Fibroblast of upper back skin (primary cell): ENCODE measurements at places on chromosomes 1 and 21.

DNA sequence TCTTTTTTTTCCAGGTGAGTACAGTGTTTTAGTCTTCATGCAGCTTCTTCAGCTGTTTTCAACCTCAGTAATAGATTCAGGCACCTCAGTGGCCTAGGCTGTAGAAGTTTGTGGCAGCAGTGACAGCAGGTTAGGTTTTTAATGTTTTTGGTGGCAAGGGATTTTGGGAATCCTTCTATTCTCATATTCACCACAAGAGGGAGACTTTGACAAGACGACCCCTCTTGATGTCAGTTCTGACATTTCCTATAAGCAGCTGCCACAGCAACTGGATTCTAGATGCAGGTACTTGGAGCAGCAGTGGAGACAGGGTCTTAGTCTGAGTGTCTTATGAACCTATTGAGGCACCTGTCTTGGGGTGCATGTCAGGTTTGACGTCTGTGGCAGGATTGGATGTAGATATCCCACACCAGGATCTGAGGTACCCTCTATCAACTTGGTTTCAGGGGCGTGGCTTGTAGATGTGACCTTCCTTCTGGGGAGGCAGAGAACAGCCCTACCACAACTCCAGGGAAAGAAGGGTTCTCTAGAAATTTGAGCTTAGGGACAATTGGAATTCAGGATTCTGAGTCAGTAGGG, 1104.2 kb upstream of the TMPRSS15 start:
- no peak for DNase-seq

DNA sequence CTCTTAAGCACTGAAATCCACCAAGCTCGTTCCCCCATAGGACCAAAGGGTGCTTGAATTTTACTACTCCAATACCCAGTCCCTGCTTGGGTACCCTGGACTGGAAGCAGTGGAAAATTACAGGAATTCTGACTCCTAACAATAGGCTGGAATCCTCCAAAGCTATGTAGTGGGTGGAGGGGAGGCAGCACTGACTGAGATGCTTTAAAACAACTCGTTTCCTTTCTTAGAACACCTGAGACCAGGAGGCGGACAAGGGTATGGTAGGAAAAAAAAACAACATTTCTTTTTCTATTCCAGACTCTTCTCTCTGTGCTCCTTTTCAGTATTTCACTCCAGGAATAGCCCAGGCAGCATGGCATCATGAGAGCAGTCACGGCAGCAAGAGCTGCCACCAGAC, 2.3 kb downstream of the PEF1 start:
- DNase-seq = no peak

DNA sequence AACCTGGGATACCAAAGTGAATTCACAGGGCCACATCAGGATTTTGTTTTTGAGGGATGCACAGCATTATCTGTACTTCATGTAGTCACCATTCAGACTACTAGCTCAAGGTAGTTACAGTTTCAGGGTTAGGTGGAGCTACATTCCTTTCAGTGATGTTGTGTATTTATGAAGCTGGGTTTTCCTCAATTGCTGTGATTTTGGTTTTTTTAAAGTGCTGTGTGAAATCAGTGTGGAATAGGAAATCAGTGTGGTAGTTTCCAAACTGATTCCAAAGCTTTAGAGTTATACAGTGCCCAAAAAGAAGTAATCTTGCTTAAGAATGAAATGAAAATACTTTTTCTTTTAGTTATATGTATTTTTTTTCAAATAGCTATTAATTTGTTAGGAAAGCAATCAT, 95.8 kb downstream of the PKN2 start:
- no peak for DNase-seq

DNA sequence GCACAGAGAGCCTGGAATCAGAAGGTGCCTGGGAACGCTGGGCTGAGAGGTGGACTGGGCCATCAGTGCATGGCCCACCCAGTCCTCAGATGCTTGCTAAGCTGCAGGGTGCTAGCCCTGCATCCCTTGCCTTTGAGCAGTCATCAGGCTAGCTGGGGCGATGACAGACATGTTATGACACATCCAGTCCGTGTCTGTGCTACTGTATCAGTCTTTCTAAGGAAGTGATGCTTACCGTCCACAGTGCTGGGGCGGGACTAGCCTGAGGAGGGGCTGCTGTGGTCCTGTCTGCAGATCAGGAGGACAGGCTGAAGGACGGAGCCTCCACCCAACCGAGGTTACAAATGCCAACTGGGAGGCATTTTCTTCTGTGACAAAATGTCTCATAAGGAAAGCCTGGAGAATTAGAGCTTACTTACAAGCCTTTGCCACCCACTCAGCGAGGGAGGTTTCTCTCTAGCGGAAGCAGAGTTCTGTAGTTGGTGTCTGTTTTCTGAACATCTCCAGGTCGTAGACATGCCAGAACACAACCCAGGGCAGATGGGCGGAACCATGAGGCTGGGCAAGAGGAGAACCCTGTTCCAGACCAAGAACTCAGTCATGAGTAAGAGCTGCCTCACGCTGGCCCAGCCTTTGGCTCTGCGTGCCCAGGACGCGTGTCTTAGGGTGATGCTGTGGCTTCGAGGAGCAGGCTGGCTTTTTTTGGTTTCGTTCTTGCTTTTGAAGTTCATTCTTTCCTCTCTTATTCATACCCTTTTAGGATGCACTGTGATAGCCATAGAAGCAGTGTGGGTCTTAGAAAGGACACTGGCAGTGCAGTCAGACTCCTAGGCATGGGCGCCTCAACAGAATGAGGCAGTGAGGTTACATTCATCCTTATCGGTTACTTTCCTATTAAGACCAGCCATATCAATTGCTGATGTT, 14.3 kb downstream of the SLFNL1 start:
- peak; percentile 26 for DNase-seq

DNA sequence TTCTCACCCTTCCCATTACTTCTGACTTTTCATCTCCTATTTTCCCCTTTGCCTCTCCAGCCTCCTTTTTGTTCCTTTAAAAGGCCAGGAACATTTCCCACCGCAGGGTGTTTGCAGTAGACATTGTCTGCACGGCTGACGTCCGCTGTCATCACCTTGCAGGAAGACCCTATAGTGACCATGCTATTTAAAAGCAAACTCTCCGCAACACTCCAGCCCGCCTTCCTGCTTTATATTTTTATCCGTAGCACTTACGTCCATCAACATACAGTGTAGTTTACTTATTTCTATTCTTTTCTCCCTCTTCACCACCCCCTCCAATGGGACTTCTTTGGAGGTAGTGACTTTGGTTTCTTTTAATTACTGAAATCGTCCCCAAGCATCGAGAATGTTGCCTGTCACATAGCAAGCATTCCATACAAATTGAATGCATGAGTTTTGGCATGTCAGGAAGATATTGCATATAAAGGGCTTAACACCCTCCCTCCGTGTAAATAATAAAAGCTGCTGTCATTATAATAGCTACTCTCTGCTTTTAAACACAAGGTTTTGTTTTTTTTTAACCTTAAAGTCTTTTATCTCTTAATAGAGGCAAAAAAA, 19.8 kb downstream of the SLC25A33 start:
- DNase-seq = no peak

- no peak for DNase-seq
These were observed 7.2 kb downstream of the MUL1 start for GRCh38 chr1:20500716-20501115.

- no peak for DNase-seq
These were observed 163.8 kb downstream of the BACH1 start for GRCh38 chr21:29462479-29462878.

DNA sequence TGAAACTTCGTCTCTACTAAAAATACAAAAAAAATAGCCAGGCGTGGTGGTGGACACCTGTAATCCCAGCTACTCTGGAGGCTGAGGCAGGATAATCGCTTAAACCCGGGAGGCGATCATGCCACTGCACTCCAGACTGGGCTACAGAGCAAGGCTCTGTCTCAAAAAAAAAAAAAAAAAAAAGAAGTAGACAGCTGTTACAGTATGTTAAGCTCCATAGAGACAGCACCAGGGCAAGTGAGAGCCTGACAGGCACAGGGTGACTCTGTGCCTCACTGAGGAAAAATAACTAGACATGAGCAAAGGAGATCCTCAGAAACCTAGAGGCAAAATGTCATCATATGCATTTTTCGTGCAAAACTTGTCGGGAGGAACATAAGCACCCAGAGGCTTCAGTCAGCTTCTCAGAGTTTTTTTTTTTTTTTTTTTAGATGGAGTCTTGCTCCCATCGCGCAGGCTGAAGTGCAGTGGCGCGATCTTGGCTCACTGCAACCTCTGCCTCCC, 9.0 kb upstream of the PRDX1 start:
- DNase-seq = no peak

DNA sequence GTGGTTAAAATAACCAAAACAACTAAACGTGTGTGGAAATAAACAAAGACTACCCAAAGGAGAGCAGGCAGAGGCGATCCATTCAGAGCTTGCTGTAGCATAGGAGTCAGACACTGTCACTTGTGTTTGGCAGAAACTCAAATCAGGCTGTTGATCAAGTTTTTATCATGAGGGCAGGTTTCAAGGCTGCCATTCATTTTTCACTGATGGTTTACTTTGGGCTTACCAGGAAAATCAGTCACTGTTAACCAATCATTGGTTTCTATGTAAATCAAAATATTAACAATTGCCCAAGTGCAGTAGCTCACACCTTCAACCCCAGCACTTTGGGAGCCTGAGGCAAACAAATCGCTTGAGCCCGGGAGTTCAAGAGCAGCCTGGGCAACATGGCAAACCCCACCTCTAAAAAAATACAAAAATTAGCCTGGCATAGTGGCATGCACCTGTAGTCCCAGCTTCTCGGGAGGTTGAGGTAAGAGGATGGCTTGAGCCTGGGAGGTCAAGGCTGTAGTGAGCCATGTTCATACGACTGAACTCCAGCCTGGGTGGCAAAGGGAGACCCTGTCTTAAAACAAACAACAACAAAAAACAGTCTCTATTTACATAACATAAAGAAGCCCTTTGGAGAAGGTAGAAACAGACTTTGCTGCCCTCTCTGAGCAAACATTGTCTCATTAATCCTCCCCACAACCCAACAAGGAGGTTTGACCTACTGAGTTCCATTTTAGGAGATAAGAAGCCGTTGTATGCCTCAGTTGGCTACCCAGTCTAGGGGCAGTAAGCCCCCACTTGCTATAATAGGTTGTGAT, 21.1 kb upstream of the ETS2 start:
- no peak for DNase-seq

GRCh38 chr1:217734973-217735372, 103.8 kb downstream of the SPATA17 start:
- DNase-seq = no peak

GRCh38 chr1:203428981-203429599, 46.5 kb upstream of the PRELP start:
- DNase-seq = no peak

DNA sequence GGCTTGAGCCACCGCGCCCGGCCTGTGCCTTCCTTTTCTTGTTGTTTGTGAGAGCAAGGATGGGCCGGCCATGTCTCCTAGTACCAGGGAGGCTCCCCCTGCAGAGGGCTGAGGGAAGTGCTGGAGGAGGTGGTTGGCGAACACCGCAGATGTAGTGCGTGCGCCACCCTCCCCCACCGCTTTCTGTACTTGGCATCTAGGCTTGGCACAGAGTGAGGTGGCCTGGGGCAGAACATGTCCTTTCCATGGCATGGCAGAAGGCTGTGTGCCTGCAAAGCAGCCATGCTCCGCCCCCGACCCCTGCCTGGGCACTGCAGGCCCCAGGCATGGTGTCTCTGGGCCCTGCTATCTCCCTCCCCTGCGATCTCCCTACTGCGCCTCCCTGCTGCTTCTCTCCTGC, 30.7 kb downstream of the ALPL start:
- no peak for DNase-seq

- no peak for DNase-seq
These were observed 42.1 kb upstream of the NBPF3 start for GRCh38 chr1:21397813-21398188.

DNA sequence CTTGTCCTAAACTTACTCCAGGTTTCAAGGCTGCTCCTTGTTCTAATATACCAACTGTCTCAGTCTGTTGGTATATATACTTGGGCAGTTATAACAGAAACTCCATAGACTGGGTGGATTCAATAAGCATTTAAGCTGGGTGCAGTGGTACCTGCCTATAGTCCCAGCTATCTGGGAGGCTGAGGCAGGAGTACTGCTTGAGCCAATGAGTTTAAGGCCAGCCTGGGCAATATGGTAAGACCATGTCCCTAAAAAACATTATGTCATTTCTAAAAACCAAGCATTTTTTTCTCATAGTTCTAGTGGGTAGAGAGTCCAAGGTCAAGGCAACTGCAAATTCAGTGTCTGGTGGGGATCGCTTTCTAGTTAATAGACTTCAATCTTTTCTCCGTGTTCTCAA, 17.4 kb upstream of the CR1L start:
- no peak for DNase-seq
